ENCODE measurements at places on chromosomes 16 and 17.
A peak's percentile ranks its signal among the peaks of the same experiment; 100 is the strongest.

- H3K4me1 ChIP-seq, result peaks cover 3% of the 10 kb centered on the region
- no peaks in the 10 kb centered on the region for H3K27me3 ChIP-seq
These were observed 141.2 kb downstream of the SEC14L1 start for GRCh38 chr17:77281904-77282367.

DNA sequence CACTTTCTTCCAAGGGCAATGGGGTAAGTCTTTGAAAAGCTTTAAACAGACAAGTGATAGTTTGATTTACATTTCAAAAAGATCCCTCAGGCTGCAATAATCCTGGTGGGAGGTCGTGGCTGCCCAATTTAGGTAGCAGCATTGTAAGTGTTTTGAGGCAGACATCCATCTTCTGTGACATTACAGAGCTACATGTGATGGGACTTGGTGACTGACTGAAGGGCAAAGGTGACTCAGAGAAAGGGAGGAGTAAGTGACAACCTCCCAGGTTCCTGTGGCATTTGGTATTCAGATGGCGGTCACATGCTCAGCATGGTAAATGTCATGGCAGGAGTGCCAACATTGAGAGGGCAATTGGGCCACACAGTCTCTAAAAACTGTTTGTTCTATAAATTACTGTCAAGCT, 26.5 kb downstream of the STAT3 start:
- no peak overlapping the region for H3K27ac ChIP-seq
- no peaks in the 10 kb centered on the region for H3K36me3 ChIP-seq
- H3K27me3 ChIP-seq, result no peaks in the 10 kb centered on the region
- no peak overlapping the region for H3K4me3 ChIP-seq
- no peak for DNase-seq

- no peaks in the 10 kb centered on the region for H3K27me3 ChIP-seq
- DNase-seq, result peak; percentile 18
- H3K36me3 ChIP-seq, result peaks cover 70% of the 10 kb centered on the region
- H3K27ac ChIP-seq, result no peak overlapping the region
- H3K4me3 ChIP-seq, result no peak overlapping the region
These were observed 9.6 kb downstream of the EMC8 start for GRCh38 chr16:85789773-85790172.

DNA sequence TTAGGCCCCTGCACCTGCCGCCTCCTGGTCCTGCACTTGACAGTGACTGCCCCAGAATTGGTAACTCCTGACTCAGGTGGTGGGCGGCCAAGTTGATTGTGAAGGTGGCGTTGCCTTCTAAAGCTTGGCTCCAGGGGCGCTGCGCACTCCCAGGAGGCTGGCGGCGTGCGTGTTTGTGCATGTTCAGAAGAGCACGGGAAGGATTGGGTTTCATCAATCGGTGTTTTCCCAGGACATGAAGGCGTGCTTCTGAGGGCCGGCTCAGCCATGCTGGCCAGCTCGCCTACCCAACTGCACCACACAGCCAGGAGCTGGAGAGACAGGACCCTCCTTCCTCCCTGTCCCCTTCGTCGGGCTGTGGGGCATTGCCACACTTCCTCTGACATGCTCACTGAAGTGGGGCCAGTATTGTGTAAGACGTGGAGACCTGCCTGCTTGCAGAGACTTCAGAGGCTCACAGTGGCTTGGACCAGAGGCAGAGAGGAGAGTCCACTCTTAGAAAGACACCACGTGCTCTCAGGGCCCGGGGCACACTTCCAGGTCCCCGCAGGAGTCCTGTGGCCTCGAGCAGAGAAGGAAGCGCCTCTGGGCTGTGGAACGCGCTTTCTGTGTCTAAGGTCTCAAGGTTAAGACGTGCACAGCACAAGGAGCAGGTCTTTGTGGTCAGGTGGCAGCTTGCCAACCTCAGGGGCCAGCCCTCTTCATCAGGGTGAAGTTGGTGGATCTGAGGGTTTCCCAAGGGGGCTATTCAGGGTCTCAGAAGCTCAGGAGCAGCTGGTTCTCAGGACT, 2.8 kb downstream of the RAB40C start:
- DNase-seq, result no peak
- peaks cover 17% of the 10 kb centered on the region for H3K4me1 ChIP-seq
- H3K4me3 ChIP-seq, result no peak overlapping the region
- no peaks in the 10 kb centered on the region for H3K36me3 ChIP-seq
- H3K27ac ChIP-seq, result no peak overlapping the region

DNA sequence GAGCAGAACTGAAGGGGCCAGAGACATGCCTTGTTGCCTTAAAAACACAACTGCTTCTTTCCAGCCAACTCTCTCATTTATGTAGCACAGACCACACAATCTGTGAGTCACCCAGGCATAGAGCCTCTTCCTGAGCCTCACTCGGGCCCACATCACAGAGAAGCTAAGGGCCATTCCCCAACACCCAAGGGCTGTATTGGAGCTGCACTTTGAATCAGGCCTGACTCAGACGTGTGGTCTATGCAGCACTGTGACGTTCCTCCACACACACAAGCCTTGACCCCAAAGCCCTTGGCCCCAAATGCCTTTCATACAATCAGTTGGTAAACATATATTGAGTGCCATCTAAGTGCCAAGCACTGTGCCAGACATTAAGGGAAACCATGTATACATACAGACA, 308.9 kb upstream of the DYNLRB2 start:
- H3K27ac ChIP-seq, result no peak overlapping the region
- H3K27me3 ChIP-seq, result no peaks in the 10 kb centered on the region
- DNase-seq, result no peak
- H3K4me3 ChIP-seq, result no peak overlapping the region

DNA sequence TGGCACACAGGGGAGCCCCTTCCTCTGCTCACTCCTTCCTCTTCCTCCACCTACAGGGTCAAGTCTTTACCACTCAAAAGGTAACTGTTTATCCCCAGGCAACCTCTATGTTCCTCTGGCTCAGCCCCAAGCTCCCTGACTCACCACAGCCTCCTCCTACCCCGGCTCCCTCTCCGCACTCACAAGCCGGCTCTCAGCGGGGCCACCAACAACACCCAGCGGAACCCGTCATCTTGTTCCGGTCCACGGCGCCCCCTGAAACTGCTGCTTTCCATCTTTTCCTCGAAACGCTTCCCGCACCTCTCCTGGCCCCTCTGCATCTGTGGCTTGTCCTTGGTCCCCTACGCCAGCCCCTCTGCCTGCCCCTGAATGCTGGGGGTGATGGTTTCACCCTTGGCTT, 58.4 kb downstream of the NXN start:
- H3K36me3 ChIP-seq, result no peaks in the 10 kb centered on the region
- no peak overlapping the region for H3K27ac ChIP-seq
- no peaks in the 10 kb centered on the region for H3K4me1 ChIP-seq
- DNase-seq, result no peak

GRCh38 chr17:54261465-54261864, 438.7 kb downstream of the KIF2B start:
- no peaks in the 10 kb centered on the region for H3K27me3 ChIP-seq
- no peaks in the 10 kb centered on the region for H3K36me3 ChIP-seq
- H3K4me1 ChIP-seq, result no peaks in the 10 kb centered on the region
- no peak overlapping the region for H3K27ac ChIP-seq

DNA sequence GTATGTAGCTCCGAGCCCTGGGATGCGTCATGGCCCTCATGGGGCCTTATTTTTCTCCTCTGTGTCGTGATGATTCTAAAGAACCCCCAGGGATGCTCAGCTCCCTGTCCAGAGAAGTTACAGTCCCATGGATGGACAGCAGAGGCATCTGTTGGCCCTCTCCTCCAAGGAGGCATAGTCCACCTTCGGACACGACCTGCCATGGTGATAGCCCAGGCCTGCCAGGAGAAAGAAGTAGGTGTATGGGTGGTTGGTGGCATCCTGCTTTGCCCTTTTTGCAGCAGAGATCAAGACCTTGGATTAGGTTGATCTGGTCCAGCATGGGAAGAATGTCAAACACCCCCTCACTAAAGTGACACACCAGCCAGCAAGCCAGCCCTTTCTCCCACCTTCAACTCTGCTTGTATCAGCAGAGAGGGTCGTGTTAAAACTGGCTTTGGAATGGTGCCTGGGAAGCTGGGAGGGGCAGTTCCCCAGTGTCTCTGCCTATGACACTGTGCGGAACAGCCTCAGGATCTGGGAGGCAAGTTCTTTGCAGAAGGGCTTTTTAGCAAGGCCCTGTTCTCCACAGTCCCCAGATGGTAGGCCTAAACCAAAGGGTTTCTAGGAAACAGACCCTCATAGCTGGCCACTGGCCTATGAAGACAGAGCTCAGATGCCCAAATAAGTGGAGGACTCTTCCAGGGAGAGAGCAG, 259.9 kb upstream of the RPL38 start:
- no peaks in the 10 kb centered on the region for H3K36me3 ChIP-seq
- no peak for DNase-seq
- no peak overlapping the region for H3K4me3 ChIP-seq
- H3K27ac ChIP-seq, result no peak overlapping the region
- no peaks in the 10 kb centered on the region for H3K4me1 ChIP-seq

- DNase-seq, result no peak
- H3K4me1 ChIP-seq, result peaks cover 11% of the 10 kb centered on the region
These were observed 3.5 kb upstream of the CDC6 start for GRCh38 chr17:40284085-40284713.

DNA sequence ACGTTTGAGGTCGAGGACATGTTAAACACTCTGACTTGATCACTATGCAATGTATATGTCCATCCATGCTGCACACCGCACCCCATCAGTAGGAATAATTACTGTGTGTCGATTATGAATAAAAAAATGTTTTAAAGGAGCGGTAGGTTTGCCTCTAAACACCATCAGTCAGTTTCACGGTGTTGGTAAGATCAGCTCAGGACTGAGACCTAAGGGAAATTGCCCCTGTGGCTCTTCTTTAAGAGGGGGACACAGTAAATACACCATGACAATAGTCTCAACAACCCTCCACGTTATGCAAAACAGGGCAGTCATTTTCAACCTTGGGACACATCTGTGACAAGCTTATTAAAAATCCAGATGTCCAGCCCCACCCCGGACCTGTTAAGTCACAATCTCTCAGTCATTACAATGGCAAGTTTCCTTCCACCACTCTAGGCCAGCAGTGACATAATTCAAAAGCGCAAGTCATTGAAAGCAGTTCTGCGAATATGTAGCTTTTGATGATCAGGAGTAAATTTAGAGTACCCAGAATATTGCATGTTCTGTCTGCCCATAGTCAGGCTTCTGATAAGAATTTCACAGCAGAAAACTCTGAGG, 1.2 kb downstream of the ATMIN start:
- H3K4me3 ChIP-seq, result peak overlapping the region; percentile 52
- DNase-seq, result no peak
- H3K4me1 ChIP-seq, result peaks cover 20% of the 10 kb centered on the region

DNA sequence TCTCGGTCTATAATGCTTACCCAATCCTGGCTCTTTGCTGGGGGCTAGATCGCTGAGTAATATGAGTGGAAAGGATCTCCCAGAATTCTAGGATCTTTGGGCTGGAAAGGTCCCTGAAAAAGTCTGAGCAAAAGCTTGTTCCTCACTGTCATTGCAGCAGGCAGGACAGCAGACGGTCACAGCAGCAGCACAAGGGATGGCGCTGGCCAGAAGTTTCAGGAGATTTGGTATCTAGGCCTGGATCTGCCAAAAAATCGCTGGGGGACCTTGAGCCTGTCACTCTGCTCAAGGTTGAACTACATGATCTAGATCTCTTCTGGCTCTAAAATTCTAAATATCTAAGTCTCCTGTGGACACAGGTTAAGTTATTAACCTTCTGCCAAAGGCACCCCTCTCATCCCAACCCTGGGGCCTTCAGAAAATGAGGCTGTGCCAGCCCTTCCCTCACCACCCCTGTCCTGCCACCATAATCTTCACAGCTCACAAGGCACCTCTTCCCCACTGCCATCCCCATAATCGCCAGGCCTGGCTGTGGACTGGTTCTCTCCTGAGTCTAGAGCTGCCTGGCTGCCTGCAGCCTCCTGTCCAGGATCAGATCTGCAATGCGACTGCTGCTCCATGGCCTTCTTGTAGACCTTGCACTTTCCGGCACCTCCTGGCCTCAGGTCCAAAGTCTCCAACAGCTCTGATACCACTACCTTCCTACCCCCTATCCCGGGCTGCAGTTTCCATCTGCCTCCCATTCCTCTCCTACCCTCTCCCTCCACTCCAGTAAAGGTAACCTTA, 10.2 kb downstream of the MYO18A start:
- no peaks in the 10 kb centered on the region for H3K4me1 ChIP-seq
- no peaks in the 10 kb centered on the region for H3K36me3 ChIP-seq
- no peak overlapping the region for H3K4me3 ChIP-seq

DNA sequence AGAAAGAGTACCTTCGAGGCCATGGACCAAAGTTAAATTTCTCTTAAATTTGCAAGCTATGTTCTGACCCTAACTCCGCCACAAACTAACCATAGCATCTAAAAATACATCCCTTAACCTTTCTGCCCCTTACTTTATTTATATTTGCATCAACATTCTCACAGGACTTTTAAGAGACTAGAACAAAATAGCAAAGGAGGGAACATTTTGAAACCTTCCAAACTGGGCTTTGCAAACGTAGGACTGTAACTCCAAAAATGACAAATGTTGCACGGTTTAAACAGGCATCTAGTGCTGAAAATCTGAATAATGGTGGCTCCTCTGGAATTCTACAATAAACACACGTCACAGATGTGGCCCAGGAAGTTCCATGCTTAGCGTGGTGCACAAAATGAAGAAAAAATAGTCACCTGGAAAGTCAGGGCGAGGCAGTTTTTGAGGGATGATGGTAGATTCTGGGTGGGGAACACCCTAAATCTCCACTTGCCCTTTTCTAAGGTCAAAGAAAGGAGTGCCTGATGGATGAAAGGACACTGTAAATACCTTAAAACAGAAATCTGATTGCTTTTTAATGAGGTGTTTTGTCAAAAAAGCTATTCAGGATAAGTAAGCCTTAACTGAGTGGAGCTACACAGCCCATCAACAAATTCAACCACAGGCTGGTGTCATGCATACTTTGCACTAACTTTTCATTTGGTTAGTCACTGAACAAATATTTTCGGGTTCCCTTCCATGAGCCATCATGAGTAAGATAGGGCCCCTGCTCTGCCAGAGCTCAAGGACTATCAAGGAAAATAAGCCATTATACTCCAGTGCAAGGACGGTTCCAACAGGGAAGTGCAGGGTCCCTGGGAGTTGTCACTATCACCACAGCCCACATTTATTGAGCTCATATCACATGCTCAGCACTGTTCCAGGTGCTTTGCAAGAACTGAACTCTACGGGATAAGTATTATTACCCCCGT, 21.2 kb downstream of the ARHGAP17 start:
- no peaks in the 10 kb centered on the region for H3K27me3 ChIP-seq
- H3K27ac ChIP-seq, result no peak overlapping the region
- no peak overlapping the region for H3K4me3 ChIP-seq
- no peaks in the 10 kb centered on the region for H3K36me3 ChIP-seq
